Caki2 (cell line): ENCODE measurements at places on chromosomes 4 and X. TPM values are rescaled to one million over a fixed set of nuclear protein-coding genes. Genes with fewer than 3 reads are reported as not detected.

ANKRD50 gene
- total RNA-seq, result 3.6 and 5.9 TPM in 2 replicates

TEX11 gene
- total RNA-seq, result not detected in 2 replicates

ANOS1 gene
- total RNA-seq, result 6.3 and 7.2 TPM in 2 replicates

PCYT1B gene
- not detected in 2 replicates for total RNA-seq

DNA sequence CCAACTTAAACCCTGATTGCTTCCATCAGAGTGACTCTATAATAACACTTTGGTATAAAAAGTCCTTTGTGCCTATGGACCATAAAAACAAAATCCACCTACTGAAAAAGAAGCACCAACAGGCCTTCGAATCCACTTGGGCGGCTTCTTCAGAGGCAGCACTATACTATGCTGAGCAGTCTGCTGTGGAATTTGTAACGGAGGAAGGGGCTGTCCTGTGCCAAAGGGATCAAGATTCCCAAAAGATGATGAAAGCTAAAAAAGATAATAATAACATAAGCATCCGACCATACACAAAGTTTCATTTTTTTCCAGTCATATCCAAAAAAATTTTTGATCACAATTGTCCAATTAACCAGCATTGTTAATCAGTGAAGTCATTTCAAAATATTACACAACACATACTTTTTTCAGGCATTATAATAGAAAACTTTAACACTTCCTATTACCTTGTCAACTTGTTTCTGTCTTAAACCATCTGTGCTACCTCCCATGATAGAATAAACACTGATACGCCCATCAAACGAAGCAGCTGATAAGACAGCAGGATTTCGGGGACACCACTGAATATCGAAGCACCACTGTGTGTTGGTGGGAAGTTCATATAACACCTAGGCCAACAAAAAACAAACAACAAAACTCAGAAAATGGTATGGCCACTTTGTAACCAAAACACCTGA lies 24.1 kb downstream of the SEC31A start:
- DNase-seq, result no peak

DNA sequence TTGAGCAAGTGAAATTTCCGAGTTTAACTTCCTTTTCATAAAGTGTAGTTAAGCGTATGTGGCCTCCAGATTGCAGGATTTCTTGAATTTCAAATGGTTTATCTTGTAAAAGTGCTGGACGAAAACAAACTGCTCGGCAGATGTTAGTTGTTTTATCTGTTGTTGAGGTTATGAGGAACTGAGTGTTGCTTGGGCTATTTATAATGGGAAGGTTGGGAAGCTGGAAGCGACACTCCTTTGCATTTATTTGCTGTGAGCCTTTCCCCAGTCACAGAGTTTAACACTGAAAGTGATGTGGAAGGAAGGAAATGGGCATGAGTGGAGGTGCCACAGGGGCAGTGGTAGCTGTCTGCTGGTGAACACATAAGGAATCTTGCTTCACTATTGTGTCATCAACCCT lies 284.9 kb downstream of the PCDH7 start:
- no peak for DNase-seq

GRCh38 chrX:144715337-144715736 lies 532.0 kb upstream of the SPANXN1 start:
- DNase-seq, result no peak

DNA sequence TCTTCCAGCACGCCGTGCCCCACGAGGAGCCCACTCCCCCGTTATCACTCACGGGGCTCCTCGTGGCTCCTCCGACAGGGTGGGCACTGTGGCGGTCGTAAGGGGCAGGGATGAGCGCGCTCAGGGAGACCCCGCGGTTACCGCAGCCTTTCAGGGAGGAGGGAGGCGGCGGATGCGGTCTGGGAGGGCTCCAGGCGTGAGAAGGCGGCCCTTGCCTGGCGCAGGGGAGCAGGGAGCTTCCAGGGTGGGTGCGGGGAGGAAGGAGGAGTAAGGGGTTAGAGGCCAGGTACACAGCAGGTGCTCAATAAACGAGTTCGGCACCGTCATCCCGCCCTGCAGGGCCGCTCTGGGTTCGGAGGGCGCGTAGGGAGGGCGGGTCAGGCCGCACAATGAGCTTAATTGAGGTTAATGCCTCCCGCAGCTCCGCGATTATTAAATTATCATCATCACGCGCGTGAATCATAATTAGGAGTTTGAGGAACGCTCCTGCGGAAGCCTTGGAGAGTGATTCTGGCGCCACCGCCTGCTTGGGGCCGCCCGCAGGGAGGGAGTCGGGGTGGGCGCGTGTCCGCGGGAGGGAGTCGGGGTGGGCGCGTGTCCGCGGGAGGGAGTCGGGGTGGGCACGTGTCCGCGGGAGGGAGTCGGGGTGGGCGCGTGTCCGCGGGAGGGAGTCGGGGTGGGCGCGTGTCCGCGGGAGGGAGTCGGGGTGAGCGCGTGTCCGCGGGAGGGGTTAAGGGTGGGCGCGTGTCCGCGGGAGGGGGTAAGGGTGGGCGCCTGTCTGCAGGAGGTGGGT lies 7.6 kb upstream of the NKX1-1 start:
- DNase-seq, result no peak

- DNase-seq, result peak; percentile 45
Measured at GRCh38 chrX:23902419-23902818, 5.3 kb downstream of the APOO start.

DNA sequence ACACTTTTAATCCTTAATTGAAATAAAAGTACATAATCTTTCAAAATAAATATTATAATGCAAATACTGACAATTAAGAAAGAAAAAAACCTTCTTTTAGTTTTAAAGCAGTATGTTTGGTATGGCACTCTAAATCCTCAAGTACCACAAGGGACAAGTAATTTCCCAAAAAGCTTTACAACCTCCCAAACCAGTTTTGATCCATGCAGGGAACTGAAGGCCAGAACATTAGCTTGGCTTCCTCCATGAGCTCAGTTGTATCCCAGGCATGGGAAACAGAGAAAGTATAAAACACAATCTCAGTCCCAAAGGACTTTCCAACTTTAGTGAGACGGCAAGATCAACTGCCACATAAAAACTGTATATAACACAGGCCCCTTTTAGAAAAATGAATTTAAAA lies 82.2 kb downstream of the ZNF330 start:
- no peak for DNase-seq

- no peak for DNase-seq
Measured at GRCh38 chr4:174855050-174855449, 26.0 kb upstream of the GLRA3 start.

DNA sequence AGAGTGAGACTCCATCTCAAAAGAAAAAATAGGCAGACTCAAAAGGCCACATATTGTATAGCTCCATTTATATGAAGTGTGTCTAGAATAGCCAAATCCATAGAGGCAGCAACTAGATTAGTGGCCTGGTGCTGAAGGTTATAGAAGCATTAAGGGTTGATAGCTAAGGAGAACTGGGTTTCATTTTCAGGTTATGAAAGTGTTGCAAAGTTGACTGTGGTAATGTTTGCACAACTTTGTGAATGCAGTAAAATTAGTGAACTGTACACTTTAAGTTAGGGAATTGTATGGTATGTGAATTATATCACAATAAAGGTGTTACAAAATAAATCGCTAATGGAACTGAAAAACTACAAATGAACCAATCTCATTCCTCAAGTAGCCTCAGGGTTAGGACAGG lies 28.3 kb downstream of the TXLNG start:
- DNase-seq, result no peak

- DNase-seq, result no peak
Measured at GRCh38 chrX:40531056-40531826, 49.5 kb upstream of the ATP6AP2 start.

DNA sequence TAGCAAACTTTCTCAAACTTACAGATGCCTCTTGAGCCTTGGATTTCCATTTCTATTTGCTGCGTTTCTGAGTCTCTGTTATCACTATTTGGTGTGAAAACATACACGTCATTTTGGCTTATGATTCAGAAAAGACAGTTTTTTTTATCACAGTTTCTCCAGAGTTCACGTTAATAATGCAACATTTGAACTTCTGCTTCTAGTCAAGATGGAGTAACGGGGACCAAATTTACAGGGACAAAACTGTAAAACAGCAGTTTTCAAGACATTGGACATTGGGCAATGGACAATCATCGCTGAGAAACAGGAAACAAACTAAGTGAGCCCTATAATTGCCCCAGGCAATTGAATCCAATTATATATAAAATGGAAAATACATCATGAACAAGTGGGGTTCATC lies 36.2 kb upstream of the TASL start:
- no peak for DNase-seq

DNA sequence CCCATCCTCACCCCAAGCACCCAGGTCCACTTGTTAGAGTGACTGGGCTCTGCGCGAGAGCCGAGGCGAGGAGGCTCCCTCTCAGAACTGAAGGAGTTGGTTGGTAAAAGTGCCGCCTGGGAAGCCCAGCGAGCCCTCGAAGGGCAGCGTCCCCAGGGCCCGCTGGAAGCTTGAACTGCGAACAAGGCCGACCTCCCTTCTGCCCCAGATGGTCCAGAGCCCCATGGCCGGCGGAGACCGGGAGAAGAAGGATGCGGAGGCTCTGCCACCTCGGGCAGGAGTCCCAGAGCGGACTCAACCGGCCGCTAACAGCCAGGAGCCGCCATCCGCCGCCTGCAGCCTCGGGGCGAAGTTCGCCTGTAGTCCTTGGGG lies 116.3 kb upstream of the TEX13C start:
- DNase-seq, result peak; percentile 1

DNA sequence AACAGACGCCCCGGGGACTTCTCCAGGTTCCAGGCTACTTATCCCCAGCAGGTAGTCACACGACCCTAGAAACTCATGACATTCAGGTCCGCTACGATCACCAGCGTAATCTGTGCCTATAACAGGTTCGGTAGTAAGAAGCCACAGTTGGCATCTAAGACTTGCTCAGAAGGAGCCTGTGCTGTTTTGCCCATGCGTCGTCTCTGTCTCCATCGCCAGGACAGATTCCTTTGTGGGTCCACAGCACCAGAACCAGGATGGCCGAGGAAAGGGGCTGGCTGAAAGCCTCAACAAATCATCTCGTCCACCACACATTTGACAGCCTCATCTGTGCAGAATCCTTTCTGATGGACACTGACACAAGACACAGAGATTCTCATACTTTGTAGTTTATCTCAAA lies 319.5 kb upstream of the AGA start:
- DNase-seq, result no peak
